ENCODE measurements at places on chromosomes 2 and 18. TPM values are rescaled to one million over a fixed set of nuclear protein-coding genes. Genes with fewer than 3 reads are reported as not detected.

The ABCG8 gene
- not detected for total RNA-seq

The NT5DC4 gene
- total RNA-seq: not detected

The LHCGR gene
- total RNA-seq: not detected

The TBR1 gene
- not detected for total RNA-seq

The MC4R gene
- not detected for total RNA-seq

GRCh38 chr18:51647346-51647745 is 449.9 kb upstream of the MEX3C start:
- no peak for DNase-seq
- no peak overlapping the region for H3K27ac ChIP-seq
- no peak overlapping the region for H3K4me3 ChIP-seq
- no peaks in the 10 kb centered on the region for H3K4me1 ChIP-seq

- H3K27me3 ChIP-seq: peaks cover 3% of the 10 kb centered on the region
- H3K27ac ChIP-seq: no peak overlapping the region
- no peak for DNase-seq
- H3K4me1 ChIP-seq: no peaks in the 10 kb centered on the region
These were observed 286.1 kb upstream of the SIX3 start for GRCh38 chr2:44655401-44655864.

GRCh38 chr2:127508631-127509034 is 17.7 kb downstream of the IWS1 start:
- H3K27me3 ChIP-seq: no peaks in the 10 kb centered on the region
- H3K4me3 ChIP-seq: no peak overlapping the region
- H3K36me3 ChIP-seq: peaks cover 2% of the 10 kb centered on the region
- peak overlapping the region; percentile 46 for H3K27ac ChIP-seq
- peaks cover 13% of the 10 kb centered on the region for H3K4me1 ChIP-seq

- H3K27ac ChIP-seq: no peak overlapping the region
- H3K4me1 ChIP-seq: no peaks in the 10 kb centered on the region
- no peaks in the 10 kb centered on the region for H3K27me3 ChIP-seq
- H3K4me3 ChIP-seq: no peak overlapping the region
- no peaks in the 10 kb centered on the region for H3K36me3 ChIP-seq
These were observed 130.2 kb upstream of the PID1 start for GRCh38 chr2:229401171-229401865.
